NCI-H1105 treated with DMSO at 0.1 percent for 48 hours (cell line): ENCODE measurements at places on chromosomes 7 and 10.

DNA sequence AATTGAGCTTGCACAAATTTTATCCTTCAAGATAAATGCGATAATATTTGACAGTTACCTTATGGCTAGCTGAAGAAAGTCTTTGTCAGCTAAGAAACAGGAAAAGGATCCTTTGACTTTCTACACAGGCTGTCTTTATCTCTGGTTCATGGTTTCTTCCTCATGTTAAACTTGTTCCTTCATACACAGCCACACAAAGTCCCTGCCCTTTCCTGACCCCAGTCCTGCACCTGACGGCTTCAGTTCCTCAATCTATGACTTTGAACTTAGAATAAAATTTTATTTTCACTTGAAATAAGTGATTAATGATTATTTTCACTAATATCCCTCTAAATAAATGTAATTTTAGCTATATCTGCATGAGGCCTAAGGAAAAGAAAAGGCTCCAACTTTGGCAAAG is 77.8 kb upstream of the PRSS1 start:
- DNase-seq = no peak

GRCh38 chr7:135681762-135682161 is 19.4 kb downstream of the STMP1 start:
- DNase-seq = no peak

DNA sequence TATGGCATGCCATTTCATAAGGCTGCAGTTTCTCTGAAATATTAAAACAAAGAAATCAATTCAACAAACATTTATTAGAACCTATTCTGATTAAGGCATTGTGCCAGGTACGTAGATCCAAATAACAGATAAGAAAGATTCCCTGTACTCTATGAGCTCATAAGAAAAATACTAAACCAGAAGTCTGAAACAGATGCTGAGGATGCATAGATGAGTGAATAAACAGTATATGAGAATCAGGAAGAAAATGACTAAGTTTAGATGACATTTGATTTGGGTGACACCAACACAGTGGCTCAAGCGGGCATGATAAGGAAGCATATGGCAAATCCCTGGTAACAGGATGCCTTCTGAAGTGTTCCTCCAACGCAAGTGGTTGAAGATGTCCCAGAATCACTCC is 477.2 kb downstream of the PARD3 start:
- DNase-seq = no peak

GRCh38 chr10:103789771-103790201 is 65.6 kb downstream of the SH3PXD2A start:
- DNase-seq = no peak

DNA sequence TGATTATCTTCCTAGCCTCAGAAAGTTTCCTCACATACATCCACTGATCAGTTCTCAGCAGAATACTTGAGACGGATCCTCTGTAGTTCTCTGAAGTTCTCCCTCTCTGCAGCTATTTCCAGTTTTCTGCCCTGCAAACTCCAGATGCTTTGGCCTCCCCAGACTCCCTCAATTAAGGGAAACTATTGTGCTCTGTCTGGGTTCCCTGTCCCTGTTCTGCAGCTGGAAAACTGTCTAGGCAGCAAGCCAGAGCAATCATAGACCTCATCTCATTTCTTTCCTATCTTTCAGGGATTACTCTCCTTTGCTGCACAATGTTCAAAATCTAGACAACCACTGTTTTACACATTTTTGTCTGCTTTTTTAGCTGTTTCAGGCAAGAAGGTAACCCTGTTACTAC is 9.2 kb downstream of the MICU1 start:
- peak; percentile 9 for DNase-seq

DNA sequence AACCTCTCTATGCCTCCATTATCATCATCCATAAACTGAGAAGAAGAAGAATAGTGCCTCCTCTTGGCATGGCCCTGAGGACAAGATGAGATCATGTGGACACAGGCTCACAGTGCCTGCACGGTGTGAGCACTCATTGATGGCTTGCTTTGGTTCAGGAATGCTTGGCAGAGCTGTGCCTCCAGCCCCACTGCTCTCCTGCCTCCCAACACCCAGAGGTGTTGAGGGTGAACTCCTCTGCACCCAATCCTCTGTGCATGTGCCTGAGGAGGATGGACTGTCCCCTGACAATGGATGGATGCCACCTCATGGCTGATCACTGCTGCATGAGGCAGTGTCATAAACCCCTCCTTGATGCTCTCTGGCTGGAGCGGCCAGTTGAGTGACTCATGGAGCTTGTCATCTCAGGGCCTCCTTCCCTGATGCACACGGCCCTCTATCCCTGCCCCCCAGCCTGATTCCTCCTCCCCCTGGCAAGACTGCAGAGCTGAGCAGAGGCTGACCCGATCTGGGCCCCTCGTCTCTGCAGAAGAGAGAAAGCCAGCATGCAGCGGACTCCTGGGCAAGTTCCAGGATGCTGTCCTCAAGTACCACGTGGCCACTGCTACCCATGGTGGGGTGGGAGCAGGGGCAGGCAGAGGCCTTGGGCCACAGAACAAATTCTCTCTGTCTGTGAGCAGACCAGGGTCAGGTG is 136.3 kb downstream of the KCNMA1 start:
- DNase-seq = no peak

GRCh38 chr10:33800986-33801385 is 466.5 kb upstream of the NRP1 start:
- no peak for DNase-seq

GRCh38 chr10:124259139-124259825 is 159.4 kb downstream of the OAT start:
- no peak for DNase-seq

DNA sequence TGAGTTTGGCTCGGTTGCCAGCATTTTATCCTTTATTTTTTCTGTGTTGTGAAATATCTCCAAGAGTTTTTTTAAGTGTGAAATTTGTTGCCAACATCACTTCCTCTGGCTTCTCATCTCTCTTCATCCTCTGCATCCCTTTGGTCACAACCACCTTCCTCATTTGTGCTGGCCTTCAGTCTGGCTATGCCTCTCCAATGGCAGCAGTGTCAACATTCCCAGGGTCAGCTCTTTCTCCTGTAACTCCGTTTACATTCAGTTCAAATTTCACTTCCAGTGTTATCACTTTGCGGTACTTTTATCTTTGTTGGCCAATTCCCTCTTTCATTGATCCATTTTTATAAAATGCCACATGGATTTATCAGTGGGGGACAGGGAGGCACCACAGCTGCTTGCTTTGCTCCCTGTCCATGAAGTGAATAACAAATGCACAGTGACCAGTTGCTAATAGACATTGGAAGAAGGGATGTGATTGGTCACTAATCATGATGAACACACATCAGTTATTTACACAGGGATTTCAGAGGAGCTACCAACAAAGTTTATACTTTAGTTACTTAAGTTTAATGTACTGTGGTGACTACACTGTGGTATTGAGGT is 311.4 kb upstream of the LRGUK start:
- DNase-seq = no peak

DNA sequence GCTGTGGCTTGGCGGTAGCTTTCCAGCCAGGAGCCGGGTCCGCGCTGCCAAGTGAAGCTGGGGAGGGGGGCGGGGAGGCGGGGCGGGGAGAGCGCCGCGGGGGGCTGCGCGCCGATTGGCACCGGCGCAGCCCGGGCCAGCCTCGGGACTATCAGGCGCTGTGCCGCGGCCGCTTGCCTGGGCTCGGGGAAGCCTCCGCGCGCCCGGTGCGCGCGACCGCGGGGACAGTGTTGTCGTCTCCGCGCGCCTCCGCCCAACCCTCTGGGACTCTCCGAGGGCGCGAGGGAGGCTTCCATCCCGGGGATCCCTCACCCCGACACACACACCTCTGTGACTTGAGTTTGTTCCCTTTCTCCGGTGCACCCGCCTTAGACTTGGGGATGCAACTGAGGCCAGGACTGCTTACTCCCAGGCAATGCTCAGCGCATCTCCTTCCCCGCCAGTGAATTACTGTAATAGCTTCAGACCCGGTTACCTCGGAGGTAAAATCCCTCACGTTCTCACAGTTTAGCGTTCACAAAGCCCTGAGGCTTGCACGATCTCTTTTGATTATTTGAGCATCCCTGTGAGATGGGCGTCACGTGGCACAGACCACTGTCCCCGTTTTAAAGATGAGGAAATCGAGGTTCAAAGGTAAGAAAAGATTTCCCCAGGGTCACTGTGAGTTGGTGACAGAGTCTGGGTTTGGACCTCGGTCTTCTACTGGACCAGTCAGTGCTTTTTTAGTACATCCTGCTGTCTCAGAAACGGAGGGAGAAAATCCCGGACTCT is at the start of gene NKX1-2:
Gene NKX1-2 (minus strand): TSS at position 24 of the 771 bp plus-strand sequence. CDS start 92 bp downstream, outside the sequence.
- peak; percentile 45 for DNase-seq

- DNase-seq = no peak
Observed at GRCh38 chr10:88033385-88033784, 170.0 kb downstream of the PTEN start.

DNA sequence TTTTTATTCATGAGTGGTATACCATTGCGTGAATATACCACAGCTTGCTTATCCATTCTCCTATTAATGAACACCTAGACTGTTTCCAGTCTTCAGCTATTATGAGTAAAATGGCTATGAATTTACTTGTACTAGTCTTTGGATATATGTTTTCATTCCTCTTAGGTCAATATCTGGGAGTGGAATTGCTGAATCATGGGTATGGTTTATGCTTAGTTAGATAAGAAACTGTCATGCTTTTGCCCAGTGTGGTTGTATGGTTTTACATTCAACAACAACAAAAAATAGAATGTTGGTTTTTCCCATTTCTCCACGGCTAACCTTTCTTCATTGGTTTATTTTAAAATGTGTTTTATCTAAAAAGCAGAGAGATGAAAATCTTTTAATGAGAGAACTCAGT is 308.3 kb downstream of the PHF14 start:
- no peak for DNase-seq
